ENCODE measurements at places on chromosomes 3 and 15.

GRCh38 chr3:143083781-143084180 is 35.8 kb upstream of the CHST2 start:
- no peak for DNase-seq

DNA sequence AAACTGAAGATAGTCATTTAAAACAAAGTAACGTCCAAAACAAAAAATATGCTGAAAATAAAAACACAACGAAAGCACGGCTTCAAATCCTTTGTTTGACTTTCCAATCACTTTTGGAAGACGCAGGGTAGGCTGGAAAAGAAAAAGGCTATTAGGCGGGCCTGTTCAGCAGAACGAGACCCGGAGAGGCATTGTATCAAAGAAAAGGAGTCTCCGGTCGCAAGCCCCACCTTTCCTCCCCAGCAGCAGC is 691 bp downstream of the SENP7 start:
- DNase-seq, result no peak

DNA sequence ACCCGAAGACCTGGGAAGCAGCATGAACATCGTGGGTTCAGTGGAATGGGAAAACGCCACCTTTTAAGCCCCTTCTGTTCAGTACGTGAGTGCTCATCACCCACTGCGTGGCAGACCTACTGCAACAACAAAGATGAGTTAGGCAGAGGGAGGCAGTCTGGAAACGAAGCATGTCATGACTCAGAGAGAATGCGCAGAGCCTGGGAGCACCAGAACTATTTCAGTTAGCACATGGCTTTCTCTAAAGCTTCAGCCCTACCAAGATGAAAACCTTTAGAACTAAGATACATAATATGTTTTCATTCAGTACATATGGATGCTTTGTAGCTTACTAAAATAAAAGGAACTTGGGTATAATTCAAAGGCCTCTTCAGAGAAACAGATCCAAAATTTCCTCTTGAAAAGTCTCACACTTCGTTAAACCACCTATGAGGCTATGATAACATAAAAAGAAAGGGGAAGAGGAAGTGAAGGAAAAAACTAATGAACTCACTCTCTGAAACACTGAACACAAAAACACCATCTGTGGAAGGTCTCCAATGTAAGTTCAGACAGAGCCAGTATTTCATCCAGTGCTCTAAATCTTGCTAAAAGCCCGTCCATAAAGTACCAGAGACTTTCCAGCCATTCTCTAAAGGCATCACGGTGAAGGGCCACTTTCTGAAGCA is 140.1 kb downstream of the OCA2 start:
- no peak for DNase-seq

DNA sequence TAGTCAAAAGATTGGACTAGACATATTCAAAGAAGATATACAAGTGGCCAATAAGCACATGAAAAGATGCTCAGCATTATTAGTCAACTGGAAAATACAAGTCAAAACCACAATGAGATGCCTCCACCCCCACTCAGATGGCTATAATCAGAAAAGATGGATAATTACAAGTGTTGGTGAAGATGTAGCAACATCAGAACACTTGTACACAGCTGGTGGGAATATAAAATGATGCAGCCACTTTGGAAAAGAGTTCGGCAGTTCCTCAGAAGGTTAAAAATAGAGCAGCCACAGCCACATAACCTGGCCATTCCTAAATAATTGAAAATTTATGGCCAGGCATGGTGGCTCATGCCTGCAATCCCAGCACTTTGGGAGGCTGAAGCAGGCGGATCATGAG is 38.4 kb downstream of the HEG1 start:
- no peak for DNase-seq
